Daoy (cell line): ENCODE measurements at places on chromosomes 4 and X. TPM values are rescaled to one million over a fixed set of nuclear protein-coding genes. Genes with fewer than 3 reads are reported as not detected.

DNA sequence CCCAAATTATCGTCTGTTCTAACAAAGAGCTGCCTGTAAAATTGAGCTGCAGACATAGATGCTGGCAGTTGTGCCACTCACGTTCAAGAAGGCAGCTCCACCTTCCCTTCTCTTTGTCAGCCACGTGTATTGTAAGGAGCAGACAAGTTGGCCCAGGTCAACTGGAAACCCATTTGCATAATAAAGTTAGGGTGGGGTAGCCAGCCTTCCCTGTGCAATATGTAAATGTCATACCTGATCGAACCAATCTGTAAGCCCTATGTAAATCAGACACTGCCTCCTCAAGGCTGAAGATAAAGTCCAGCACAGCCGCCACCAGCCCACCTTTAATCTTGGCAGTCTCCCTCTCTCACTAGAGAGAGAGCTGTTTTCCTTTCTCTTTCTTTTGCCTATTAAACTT is 117.2 kb downstream of the TMEM144 start:
- DNase-seq: peak; percentile 12

The REELD1 gene
- not detected in 2 replicates for total RNA-seq

The RPA4 gene
- 0.34 TPM in 1 of 2 replicates, not detected in the other for total RNA-seq

GRCh38 chrX:11472879-11473278 is 179.7 kb downstream of the AMELX start:
- DNase-seq: no peak

DNA sequence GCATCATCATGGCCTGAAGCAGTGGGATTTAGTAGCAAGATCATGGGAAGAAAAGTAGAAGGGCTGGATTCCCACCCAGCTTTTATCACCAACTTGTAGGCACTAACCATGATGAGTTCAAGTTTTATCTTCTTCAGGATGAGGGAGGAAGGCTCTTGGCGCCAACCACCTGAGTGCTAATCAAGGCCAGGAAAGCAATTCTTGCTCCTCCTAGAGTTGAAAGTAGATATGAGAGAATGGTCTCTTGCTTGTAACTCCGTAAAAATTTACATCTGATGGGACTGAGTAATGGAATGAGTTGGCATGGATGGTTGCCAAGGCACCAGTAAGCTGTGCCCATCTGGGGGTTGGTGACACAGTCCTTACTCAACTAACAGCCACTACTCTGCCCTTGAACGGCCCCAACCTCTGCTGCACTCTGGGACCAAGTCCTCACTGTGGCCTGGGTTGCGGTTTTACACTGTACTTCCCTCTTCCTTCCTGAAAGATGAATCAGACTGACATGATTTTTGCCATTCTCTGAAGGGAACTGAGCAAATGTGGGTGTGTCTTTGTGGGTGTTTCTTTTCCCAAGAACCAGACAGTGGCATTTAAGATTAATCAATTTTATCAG is 39.4 kb upstream of the NDP start:
- peak; percentile 93 for DNase-seq

GRCh38 chr4:26402458-26402857 is 81.6 kb downstream of the RBPJ start:
- DNase-seq: no peak

DNA sequence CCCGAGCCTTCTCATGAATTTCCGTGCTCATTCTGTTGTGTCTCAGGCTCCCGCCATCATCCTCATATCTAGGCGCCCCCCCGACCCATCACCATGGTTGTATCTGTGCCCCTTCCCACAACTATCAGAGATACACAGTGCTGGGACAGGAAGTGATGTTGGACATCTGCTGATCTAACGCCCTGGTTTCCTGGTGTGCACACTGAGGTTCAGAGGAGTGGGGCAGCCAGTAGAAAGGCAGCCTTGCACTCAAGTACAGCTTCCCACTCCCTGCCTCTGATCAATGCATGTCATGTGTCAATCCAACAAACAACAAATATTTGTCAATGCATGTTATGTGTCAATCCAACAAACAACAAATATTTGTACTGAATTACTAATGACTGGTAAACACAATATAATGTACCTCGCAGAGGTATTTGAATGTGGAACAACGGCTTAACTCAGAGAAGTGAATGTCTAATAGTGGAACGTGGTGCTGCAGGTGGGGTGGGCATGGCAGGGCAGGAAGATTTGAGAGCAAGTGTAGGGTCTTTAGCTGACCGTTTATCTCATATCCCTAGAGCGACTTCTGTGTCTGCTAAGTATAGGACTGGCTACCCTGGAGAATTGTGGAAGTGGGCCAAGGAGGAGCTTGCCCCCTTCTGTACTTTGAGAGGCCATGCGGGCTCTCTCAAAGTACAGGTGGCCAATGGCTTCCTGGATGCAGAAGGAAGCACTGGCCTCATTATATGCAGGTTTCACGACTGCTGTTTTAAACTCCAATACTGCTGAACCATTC is 10.3 kb upstream of the SEL1L3 start:
- DNase-seq: no peak

The MAP7D2 gene
- total RNA-seq: 1.7 and 3.7 TPM in 2 replicates
